ENCODE measurements at places on chromosomes 3 and 15. TPM values are rescaled to one million over a fixed set of nuclear protein-coding genes. Genes with fewer than 3 reads are reported as not detected.

GRCh38 chr3:133474251-133474801 is 74.5 kb downstream of the BFSP2 start:
- no peaks in the 10 kb centered on the region for H3K27me3 ChIP-seq
- H3K4me3 ChIP-seq, result no peak overlapping the region
- peaks cover 22% of the 10 kb centered on the region for H3K4me1 ChIP-seq

DNA sequence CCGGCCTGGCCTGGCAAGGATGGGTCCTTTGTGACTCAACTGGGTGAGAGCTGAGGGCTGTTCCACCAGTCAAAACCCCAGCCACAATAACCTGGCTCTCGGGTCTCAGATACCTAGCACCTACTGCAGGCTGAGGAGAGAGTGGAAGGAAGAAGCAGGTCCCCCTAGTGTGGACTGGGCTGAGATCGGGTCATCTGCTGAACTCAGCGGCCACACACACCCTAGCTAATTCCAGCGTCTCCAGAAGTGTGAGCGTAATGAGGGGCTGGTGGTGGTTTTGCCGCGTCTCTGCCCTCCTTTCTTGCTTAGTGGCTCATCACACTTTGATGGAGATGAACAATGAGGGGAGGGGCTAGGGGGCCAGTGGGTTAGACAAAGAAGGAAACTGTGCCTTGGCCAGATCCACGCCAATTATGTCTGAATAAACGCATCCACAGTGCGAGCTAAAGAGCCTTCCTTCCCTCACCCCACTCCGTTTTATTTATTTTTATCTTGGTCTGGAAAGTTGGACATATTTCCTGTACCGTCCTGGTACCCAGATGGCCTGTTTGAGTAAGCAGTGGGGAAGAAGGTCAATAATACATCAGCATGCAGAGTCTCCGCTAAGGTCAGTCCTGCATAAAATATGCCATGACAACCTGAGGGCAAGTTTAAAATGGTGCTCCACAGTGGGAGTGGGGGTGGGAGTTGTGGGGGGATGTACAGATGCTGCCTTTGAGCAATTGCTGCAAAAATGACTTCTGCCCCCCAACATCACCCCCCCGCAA is 370.0 kb downstream of the WDR72 start:
- no peak overlapping the region for H3K4me3 ChIP-seq
- H3K27ac ChIP-seq, result no peak overlapping the region
- no peak for DNase-seq

DNA sequence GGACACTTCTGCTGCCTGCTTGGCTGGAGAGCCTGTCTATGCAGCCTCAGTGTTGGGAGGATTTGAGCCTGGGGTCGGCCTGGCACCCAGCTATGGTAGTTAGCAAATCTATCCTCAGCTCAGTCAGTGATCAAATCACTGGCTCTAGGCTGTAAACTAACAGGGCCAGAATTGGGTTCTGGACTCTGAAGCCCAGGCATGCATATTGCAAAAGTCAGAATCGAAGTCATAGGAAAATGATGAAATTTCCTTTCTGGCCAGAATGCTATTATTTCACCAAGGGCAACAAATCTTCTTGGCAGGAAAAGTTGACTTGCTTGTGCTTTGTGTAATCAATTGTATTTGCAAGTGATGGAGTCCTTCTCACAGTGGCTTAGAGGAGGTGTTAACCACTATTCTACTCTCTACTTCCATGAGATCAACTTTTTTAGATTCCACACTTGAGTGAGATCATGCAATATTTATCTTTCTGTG is 482.6 kb upstream of the TPRG1 start:
- DNase-seq, result no peak
- H3K27me3 ChIP-seq, result no peaks in the 10 kb centered on the region
- H3K36me3 ChIP-seq, result no peaks in the 10 kb centered on the region
- no peaks in the 10 kb centered on the region for H3K4me1 ChIP-seq

IQCH gene
- total RNA-seq, result 1.1 TPM

GOLGA8G gene
- not detected for total RNA-seq

SERINC4 gene
- not detected for total RNA-seq

AEN gene
- total RNA-seq, result 54.5 TPM

All from CD4-positive, alpha-beta memory T cell (primary cell).